Smooth muscle cell of trachea (primary cell): ENCODE measurements at places on chromosomes 16 and 17. TPM values are rescaled to one million over a fixed set of nuclear protein-coding genes. Genes with fewer than 3 reads are reported as not detected.

Gene PFAS
- 14.6 and 28.8 TPM in 2 replicates for total RNA-seq

Gene SPEM2
- not detected in 2 replicates for total RNA-seq

Gene GLTPD2
- not detected in 2 replicates for total RNA-seq

Gene SAP30BP
- total RNA-seq = 60.5 and 69.4 TPM in 2 replicates

Gene TNS4
- total RNA-seq = under 0.01 TPM in 1 of 2 replicates, not detected in the other

Gene KRT40
- not detected in 2 replicates for total RNA-seq

Gene KRTAP17-1
- not detected in 2 replicates for total RNA-seq

Gene CCL4L2
- total RNA-seq = not detected in 2 replicates

Gene KRTAP3-2
- total RNA-seq = not detected in 2 replicates

Gene GNG13
- not detected in 2 replicates for total RNA-seq

Gene CD300A
- total RNA-seq = 0.50 TPM in 1 of 2 replicates, not detected in the other

Gene KRTAP4-3
- total RNA-seq = not detected in 2 replicates

Gene TIGD7
- total RNA-seq = 4.2 and 6.0 TPM in 2 replicates

Gene NOS2
- total RNA-seq = not detected in 2 replicates

Gene SLC47A1
- 0.15 and 0.50 TPM in 2 replicates for total RNA-seq

Gene FA2H
- not detected in 2 replicates for total RNA-seq

Gene DNAH17
- 0.15 TPM in 1 of 2 replicates, not detected in the other for total RNA-seq

Gene HBM
- total RNA-seq = not detected in 2 replicates

Gene AGRP
- total RNA-seq = not detected in 2 replicates

Gene TVP23B
- total RNA-seq = 61.9 and 79.6 TPM in 2 replicates

Gene TEKT1
- not detected in 2 replicates for total RNA-seq

Gene TP53TG3F
- not detected in 2 replicates for total RNA-seq

Gene NPIPA8
- not detected in 2 replicates for total RNA-seq
